ENCODE measurements at places on chromosomes 2 and 18.

DNA sequence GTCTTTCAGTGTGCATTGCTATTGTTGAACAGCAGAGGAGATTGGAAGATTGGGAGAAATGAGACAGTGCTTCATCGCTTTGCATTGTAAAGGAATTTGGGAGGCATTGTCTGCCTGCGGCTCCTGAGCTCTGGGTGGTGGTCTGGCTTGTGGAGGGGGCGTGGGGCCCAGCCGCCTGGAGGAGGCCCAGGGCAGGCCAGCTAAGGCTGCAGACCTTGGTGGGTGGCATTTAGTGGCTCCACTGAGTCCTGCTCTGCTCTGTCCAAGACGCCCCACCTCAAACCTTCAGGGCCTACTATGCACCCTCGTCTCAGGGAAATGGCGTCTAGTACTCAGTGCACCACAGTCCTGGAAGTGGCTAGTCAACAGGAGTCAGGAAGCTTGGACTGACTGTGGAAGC, 5.7 kb upstream of the HS1BP3 start:
- DNase-seq = peak; percentile 14

- DNase-seq = no peak
Measured at GRCh38 chr2:239760596-239760995, 264.5 kb downstream of the NDUFA10 start.

- DNase-seq = no peak
Measured at GRCh38 chr2:62999905-63000304, 50.7 kb upstream of the OTX1 start.

- DNase-seq = no peak
Measured at GRCh38 chr2:222707689-222708273, 36.3 kb downstream of the MOGAT1 start.

DNA sequence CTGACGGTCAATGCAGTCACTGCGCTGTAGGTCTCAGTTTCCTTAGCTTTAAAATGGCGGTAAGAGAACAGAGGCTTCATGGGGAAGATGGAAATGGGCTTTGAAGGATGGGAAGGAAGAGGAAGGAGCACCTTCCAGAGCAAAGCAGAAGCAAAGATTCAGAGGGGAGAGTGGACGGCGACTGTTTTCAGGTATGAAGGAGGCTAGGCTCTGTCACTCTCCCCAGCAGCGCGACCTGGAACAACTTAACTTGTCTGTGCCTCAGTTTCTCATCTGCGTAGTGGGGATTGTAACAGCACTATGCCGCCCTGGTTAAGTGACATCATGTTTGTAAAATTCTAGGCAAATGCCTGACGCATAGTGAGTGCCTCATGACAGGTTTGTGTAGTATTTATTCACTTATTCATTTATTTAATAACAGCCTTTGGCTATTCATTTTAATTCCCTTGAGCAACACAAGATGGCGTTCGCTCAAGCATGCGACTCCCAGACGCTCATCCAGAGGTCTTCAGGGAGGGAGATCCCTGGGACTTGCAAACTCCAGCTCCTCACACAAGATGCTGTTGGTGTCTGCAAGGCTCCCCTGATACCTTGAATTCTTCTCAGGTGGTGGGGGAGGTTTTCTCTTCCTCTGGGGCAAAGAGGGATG, 336.3 kb downstream of the DYSF start:
- no peak for DNase-seq

GRCh38 chr2:134079373-134079772, 174.5 kb upstream of the MGAT5 start:
- no peak for DNase-seq

- no peak for DNase-seq
Measured at GRCh38 chr2:198296665-198297308, 492.4 kb downstream of the PLCL1 start.

- DNase-seq = no peak
Measured at GRCh38 chr2:50396298-50396631, 635.7 kb downstream of the NRXN1 start.
